Retinal pigment epithelial cell (primary cell): ENCODE measurements at places on chromosomes 2 and 18.

DNA sequence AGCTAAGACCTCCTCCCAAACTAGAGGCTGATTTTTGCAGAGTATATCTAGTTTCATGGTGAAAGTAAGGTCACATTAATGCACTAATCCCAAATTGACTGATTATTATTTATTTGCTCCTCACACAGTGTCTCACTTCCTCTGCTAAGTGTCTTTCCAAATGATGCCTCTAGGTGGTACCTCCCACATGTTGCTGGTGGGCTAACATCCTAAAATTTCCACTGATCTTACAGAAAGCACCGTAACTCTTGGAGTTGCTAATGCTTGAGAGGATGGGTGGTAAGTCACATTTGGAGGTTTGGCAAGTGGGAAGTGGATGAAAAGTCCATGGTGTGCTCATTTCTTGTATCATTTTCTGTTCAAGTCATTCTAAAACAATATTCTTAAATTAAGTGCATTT lies 428.7 kb upstream of the GYPC start:
- DNase-seq = no peak

GRCh38 chr18:79575891-79576685 lies 103.5 kb upstream of the CTDP1 start:
- DNase-seq = no peak

GRCh38 chr2:223614534-223614933 lies 12.4 kb upstream of the SCG2 start:
- no peak for DNase-seq

GRCh38 chr2:56484906-56485305 lies 301.1 kb downstream of the CCDC85A start:
- no peak for DNase-seq

DNA sequence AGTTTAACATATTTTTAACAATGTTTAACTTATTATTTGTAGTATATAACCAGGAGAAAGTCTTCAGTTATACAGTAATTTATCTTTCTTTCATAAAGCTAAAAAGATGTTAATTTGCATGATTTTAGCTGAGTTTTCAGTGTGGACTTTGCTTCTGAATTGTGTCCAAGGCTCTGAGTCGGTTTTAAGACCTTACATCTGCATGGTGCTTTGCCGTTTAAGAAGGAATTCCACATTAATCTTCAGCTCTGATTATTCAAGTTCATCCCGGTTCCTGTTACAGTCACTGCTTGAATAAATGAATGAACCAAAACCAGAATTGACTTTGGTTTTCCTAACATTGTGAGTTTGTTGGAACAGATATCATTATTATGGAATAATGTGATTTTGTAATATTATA lies 419.7 kb upstream of the RGPD4 start:
- no peak for DNase-seq

DNA sequence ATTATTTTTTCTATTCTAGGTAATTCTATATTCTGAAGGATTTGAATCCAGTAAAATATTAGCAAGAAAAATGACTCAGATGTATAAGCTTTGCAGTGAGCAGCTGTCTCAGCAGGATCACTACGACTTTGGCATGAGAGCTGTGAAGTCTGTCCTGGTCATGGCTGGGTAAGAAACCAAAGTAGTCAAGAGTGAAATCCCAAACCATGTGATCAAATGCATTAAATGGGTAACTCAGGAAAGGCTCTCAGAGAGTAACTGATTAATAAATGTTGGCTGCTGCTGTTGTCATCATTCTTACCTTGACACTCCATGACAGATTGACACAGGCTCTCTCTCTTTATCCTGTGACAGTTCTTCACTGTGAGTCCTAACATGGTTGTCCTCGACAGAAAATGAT lies 124.1 kb downstream of the DNAH6 start:
- DNase-seq = no peak

GRCh38 chr2:4357121-4357520 lies 653.7 kb downstream of the DCDC2C start:
- DNase-seq = no peak

DNA sequence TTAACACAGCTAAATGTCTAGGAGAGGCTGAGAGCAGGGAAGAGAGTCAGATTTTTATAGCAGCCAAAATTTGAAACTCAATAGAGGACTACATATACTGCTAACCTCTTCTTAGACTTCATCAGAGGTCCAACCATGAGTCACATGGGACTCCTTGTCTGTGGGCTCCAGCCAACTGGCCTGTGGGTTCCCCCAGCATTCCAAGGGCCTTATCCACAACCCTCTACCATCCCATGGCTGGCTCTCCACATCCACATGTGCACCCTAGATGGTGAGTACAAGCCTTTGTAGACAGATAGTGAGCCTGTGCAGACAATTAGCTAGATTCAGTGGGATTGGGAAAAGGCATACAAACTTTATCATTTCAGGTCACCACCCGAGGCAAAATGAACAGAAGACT lies 901.9 kb upstream of the ZEB2 start:
- no peak for DNase-seq

DNA sequence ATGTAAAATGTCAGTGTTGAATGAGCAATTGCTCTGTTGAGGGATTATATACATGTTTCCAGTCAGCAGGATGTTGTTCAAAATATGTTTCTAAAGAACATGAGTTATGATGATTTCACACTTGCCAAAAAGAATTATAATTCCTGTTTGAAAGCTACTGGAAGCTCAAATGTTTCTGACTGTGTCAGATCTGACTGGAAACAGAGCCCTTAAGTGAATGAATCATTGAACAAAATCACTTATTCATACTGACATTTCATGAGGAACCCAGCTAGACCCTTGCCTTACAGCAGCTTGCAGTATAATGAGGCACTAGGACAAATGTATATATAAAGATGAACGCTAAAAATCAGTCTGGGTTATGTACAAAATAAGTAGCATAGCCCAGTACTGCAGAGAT lies 35.4 kb upstream of the ITGAV start:
- no peak for DNase-seq

GRCh38 chr2:231003186-231003585 lies 7.3 kb downstream of the SPATA3 start:
- no peak for DNase-seq

GRCh38 chr2:49837561-49838293 lies 683.4 kb upstream of the FSHR start:
- DNase-seq = no peak

GRCh38 chr2:162230761-162231160 lies 12.5 kb downstream of the FAP start:
- no peak for DNase-seq

DNA sequence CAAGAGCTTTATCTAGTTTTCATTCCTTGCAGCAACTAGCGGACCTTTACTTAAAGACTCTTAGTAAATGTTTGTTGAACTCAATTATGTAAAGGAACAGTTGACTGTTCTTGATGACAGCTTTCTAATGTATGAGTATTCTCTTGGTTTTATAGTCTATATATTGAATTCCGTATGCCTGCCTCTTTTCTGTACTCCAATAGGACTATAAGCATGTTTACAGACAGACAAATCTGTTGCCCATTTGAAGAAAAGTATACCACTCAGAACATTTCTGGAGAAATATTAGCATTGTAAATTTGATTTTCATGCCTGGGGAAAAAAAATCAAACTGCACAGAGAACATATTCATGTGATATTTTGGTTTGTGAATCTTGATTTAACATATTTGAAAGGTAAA lies 109.5 kb downstream of the LRRTM1 start:
- DNase-seq = no peak

DNA sequence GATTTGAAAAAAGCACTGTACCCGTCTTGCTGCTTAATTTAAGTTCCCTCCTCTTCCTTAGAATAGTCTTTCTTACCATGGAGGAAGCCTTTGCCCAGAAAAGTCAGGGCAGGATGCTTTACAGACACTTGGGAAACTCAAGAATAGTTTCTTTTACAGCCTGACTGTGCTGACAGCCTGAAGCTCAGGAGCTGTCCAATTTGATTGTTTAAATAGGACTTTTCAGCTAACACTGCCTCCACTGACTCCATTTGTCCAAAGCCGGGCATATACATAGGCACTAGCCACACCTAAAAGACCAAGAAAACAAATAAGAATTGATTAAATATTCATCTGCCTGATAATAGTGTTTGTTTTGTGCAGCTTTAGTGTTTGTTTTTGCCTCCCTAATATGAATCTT lies 110.9 kb upstream of the L3MBTL4 start:
- DNase-seq = no peak

- no peak for DNase-seq
These were observed 251.8 kb downstream of the AGAP1 start for GRCh38 chr2:235745597-235745996.

DNA sequence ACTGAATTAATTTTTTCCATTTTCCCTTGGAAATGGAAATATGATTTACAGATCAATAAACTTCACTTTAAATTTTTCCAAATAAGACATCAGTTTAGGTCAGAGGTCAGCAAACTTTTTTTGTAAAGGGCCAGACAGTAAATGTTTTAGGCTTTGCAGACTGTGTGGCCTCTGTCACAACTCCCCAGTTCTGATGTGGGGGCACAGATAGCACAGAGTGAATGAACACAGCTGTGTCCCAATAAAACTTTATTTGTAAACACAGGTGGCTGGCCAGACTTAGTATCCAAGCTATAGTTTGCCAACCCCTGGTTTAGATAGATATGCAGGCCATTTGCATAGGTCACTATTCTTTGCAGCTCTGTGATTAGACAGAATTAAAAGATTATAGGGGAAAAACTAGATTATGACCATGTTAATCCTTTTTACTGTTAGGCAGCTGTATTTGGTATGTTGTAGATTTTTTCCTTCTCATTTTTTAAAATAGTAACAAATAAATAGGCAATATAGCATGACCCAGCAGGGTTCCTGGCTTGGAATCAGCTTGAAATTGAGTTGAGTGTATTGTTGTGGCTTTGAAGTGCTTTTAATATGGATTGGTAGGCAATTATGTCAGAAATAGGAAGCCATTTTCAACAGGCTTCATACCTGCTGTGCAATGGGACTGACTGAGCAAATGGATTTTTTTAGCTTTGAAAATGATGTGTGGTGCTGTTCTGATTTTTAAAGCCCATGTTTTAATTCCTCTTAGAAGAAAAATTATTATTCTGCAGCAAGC lies 59.7 kb downstream of the WDSUB1 start:
- peak; percentile 50 for DNase-seq

DNA sequence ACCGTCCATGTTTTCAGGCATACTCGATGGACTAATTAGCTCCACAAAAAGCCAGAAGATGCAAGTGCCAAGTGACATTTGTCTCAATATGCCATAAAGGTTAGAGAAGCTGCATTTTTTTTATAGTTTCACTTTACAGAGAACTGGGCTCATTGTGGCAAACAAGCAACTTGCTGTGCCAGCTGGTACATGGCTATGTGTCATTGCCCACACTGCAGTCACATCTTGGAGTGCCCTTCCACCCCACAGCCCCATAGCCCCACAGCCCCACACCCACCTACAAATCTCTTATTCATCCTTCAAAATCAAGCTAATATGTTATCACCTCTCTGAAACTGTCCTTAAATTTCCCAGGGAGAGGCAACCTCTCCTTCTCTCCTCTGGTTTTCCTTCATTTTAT lies 451.9 kb downstream of the ARHGAP15 start:
- no peak for DNase-seq

DNA sequence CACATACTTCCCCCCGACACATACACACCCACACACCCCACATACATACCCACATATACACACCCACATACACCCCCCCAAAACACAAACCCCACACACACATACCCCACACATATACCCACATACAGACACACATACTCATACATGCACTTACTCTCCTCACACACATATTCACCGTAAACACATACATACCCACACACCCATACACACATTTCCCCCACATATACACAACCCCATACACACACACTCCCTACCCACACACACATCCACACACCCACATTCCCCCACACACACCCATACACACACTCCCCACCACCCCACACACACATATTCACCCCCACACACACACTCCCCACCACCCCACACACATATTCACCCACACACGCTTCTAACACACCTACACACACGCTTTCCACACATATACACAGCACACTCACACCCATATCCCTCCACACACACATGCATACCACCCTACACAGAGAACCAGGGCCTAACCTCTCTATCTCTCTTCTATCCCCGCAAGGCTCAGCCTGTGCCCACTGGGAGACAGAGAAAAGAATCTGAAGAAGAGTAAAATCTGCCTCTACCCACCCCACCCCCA lies 182.4 kb upstream of the ETAA1 start:
- DNase-seq = no peak

GRCh38 chr2:233802132-233802815 lies 24.1 kb downstream of the MROH2A start:
- no peak for DNase-seq

GRCh38 chr2:232225895-232226294 lies 152.7 kb upstream of the ALPP start:
- no peak for DNase-seq

GRCh38 chr2:150621526-150622213 lies 134.2 kb upstream of the RND3 start:
- peak; percentile 92 for DNase-seq

- no peak for DNase-seq
These were observed 334.8 kb downstream of the CELF4 start for GRCh38 chr18:37230768-37231167.

DNA sequence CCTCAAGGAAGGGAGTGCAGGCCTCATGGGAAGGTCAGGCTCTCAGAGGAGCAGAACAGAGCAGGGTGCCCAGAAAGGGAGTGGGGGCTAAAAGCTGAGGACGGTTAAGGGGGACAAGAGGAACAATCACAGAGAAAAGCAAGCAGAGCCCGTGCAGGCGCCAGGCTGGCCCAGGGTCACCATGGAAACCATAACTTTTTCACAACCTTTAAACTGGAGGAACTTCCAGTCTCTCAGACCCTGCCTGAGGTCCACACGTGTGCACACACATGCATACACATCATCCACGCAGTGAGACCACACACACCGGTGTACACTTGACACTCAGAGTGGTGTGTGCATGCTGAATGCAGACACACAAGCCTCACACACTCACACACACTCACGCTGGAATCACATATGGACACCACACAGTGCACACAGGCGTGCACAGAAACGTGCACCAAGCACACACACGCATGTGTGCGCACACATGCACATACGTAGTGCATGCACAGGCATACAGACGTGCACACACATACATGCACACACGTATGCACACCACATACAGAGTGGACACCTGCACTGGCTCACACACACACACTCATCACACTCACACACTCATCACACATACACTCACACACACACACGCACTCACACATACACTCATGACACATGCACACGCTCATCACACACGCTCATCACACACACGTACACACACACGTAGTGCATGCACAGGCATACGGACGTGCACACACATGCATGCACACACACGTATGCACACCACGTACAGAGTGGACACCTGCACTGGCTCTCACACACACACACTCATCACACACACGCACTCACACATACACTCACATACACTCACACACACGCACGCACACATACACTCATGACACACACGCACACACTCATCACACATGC lies 37.2 kb upstream of the SNED1 start:
- no peak for DNase-seq

DNA sequence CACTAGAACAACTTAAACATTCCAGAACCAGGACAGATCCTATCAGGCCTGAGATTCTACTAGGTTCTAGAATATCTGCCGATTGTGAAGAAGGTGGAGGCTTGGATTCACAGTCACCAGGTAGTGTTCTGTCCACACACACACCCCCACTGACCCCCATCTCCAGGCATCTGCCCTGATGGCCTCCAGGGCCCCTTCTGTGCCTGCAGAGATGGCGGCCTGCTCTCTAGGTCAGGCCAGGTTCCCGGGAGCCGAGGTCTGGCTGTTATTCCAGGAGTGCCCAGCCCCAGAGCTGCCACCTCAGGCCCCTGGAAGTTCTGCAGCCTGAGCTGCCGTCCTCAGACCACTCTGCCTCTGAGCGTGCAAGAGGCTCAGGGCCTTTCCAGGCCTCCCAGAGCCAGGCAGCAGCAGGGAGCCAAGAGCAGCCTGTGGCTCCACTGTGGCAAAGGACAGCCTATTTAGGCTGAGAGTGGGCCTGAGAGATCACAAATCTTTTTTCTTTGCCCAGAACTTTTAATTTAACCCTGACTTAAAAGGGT lies 96.2 kb upstream of the ASAP2 start:
- DNase-seq = no peak
